ENCODE measurements at places on chromosomes 7 and 10. TPM values are rescaled to one million over a fixed set of nuclear protein-coding genes. Genes with fewer than 3 reads are reported as not detected.
A peak's percentile ranks its signal among the peaks of the same experiment; 100 is the strongest.

Gene AKR1C8
- total RNA-seq = not detected

Gene TMEM196
- total RNA-seq = not detected

Gene FAM3C
- 33.7 TPM for total RNA-seq

Gene CRYGN
- total RNA-seq = 4.4 TPM

Gene ZNF804B
- not detected for total RNA-seq

Gene RABGEF1
- 37.8 TPM for total RNA-seq

Gene MRC1
- total RNA-seq = 14.1 TPM

Gene SGMS1
- 65.7 TPM for total RNA-seq

Gene UNCX
- not detected for total RNA-seq

Gene C10orf71
- 0.08 TPM for total RNA-seq

Gene ZNF655
- 191 TPM for total RNA-seq

Gene SCART1
- total RNA-seq = 0.27 TPM

GRCh38 chr10:21600804-21601433, 66.9 kb downstream of the MLLT10 start:
- no peak for ATAC-seq

GRCh38 chr7:129836983-129837382, 115.8 kb downstream of the UBE2H start:
- no peak for ATAC-seq

- ATAC-seq = no peak
Observed at GRCh38 chr7:80736371-80737125, 98.1 kb downstream of the CD36 start.

GRCh38 chr10:34094961-34095360, 720.1 kb downstream of the PARD3 start:
- no peak for ATAC-seq

GRCh38 chr7:143384148-143384547, 3.0 kb downstream of the ZYX start:
- ATAC-seq = no peak

- no peak for ATAC-seq
Observed at GRCh38 chr7:116527521-116527920, 2.7 kb downstream of the CAV1 start.

DNA sequence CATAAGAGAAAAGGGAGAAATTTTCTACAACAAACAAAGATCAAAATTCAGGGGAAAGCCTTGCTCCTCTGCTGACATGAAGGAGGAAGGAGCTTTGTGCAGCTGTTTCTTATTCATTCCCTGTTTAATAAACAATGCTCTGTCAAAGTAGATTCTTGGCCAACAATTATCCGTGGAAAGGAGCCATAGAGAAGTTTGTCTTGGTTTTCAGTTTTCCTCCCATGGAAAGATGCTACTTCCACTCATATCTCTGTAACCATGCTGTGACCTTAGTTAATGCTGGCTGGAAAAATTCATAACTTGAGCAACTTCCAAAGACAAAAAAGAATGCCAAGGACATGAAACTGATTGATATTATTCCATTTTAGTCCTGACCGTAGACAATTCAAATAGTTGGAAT, 8.1 kb downstream of the DDC start:
- ATAC-seq = peak; percentile 73

DNA sequence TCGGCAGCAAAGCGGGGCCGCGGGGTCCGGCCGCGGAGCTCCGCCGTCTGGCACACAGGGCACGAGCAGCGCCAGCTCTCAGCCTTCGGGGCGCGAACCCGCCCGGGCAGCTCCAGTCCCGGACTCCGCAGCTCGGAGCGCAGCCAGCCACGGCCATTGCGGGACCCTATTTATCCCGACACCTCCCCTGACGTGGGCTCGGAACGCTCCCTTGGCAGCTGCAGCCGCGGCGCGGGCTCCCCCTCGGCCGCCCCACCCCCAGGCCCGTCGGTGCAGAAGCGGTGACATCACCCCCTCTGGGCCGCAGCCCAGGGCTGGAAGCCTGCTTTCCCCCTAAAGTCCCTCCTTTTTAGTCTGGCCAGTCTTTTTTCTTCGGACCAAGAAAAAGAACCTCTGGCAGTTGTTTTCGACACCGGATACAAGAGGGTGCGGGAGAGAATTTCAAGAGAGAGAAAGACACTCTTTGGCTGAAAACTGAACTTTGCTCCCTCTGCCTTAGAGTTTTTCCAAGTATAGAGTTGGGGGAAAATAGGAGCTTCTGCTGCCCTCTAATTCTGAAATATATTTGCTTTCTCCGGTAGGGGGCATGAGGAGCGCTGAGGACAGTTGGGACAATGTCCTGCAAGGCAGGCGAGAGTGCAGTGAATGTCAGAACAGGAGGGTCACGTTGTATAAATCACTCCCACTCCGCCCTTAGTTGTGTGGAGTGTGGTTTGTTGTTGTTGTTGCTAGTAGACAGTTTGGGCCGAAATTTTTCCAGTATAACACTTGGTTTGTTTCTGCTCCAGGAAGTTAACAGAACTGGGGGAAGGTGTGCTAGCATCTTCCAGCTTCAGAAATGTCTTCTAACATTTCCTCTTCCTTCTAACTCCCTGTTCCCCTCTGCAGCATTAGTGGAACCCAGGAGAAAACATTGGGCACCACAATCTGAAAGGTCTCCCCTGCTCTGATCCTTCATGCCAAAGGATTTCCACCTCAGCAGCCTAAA, at the start of gene SFRP4:
SFRP4 (minus strand) TSS at position 145 of the 988 bp plus-strand sequence. CDS start 280 bp downstream, outside the sequence.
- ATAC-seq = peak; percentile 82

GRCh38 chr10:17430647-17431355, 23.6 kb downstream of the ST8SIA6 start:
- peak; percentile 74 for ATAC-seq

- no peak for ATAC-seq
Observed at GRCh38 chr7:96953676-96954513, 51.5 kb upstream of the DLX6 start.

GRCh38 chr7:69269806-69270205, 328.5 kb upstream of the AUTS2 start:
- ATAC-seq = no peak

- ATAC-seq = no peak
Observed at GRCh38 chr10:17766731-17767130, 14.7 kb downstream of the TMEM236 start.

- no peak for ATAC-seq
Observed at GRCh38 chr7:4434306-4434705, 247.8 kb upstream of the FOXK1 start.

- ATAC-seq = no peak
Observed at GRCh38 chr7:93030605-93031225, 87.1 kb downstream of the SAMD9 start.

GRCh38 chr7:37738321-37738720, 54.8 kb downstream of the GPR141 start:
- ATAC-seq = no peak

DNA sequence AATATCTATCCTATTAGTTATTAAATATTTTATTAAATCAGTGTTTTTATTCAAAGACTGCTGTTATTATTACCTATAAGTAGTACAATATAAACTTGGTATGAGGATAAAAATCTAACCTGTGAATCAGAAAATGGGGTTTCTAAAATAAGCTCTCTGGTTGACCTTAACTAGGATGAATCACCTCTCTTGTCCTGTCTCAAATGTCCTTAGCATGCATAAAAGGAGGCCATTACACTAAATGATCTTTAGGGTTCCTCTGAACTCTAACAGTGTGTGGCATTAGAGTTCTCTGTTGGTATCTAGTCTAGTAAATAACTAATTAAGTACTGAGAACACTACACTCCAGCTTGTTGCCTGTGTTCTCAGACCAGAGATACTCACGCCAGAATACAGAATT, 143.1 kb upstream of the LRRTM3 start:
- no peak for ATAC-seq

- no peak for ATAC-seq
Observed at GRCh38 chr7:135743907-135744731, 4.5 kb downstream of the FAM180A start.

- no peak for ATAC-seq
Observed at GRCh38 chr7:115133248-115133647, 211.4 kb downstream of the MDFIC start.

DNA sequence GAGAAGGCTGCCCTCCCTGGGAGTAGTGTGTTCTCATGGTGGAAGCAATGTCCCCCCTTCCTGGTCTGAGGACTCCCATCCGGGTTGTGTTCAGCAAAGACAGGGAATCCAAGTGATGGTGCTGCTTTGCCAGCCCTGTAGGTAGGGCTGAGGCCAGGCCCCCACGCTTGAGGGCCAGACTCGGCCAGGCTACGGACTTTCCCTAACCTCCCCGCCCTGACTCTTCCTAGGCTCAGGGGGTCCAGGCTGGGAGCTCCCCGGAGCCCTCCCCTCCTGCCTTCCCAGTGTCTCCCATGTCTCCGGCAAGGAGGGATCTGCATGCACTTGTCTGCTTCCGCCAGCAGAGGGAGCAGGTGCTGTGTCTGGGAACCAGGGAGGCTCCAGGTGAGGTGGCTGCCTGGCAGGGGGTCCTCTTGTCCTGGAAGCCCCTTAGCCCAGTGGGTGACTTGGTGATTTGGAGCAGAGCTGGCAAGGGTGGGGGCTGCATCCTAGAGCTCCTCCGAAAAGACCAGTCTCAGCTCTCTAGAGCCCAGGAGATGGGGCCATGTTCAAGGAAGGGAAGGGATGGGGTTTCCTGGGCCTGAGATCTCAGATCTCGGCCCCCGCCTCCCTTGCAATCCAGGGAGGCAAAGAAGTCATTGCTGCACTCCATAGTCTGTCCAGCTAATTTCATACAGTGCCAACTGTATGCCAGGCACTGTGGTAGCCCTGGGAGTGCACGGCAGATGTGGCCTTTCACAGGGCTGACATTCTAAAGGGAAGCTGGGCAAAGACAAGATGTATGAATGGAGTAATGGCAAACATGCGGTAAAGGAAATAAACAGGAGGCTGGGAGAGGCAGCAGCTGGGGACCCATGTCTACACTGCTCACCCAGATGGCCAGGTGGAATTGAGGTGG, 20.3 kb upstream of the SFRP5 start:
- peak; percentile 72 for ATAC-seq

GRCh38 chr10:794382-794956, 105.0 kb upstream of the DIP2C start:
- ATAC-seq = no peak

GRCh38 chr10:76885816-76886215, 751.8 kb downstream of the KCNMA1 start:
- no peak for ATAC-seq

DNA sequence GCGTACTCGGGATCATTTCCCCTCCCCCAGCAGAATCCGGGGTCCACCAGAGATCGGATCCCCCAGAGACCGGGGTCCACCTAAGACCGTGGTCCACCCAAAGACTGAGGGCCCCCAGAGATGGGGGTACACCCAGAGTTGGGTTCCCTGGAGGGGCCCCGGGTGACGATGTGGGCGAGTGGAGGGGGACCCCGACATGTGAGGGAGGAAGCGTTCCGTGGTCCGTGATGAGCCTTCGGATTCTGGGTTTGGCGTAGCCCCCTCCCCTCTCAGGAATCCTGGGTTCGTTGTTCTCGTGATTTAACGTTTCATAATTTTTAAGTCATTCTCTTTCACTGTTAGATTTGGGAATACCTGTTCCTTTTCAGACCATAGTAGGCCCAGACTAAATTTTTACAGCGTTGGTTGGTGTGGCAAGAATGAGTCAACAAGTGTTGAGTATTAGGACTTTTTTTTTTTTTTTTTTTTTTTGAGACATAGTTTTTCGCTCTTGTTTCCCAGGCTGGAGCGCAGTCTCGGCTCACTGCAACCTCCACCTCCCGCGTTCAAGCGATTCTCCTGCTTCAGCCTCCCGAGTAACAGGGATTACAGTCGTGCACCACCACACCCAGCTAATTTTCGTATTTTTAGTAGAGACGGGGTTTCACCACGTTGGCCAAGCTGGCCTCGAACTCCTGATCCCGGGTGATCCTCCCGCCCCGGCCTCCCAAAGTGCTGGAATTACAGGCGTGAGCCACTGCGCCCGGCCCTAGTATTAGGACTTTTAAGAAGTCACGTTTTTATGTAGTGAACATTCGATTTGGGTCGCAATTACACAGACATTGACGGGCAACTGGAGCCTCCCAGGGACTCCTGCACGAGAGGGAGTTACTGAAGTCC, 672 bp downstream of the GTPBP4 start:
- no peak for ATAC-seq

GRCh38 chr7:155372782-155373358, 75.2 kb downstream of the INSIG1 start:
- ATAC-seq = no peak

- no peak for ATAC-seq
Observed at GRCh38 chr10:133249094-133249780, 11.6 kb downstream of the VENTX start.

DNA sequence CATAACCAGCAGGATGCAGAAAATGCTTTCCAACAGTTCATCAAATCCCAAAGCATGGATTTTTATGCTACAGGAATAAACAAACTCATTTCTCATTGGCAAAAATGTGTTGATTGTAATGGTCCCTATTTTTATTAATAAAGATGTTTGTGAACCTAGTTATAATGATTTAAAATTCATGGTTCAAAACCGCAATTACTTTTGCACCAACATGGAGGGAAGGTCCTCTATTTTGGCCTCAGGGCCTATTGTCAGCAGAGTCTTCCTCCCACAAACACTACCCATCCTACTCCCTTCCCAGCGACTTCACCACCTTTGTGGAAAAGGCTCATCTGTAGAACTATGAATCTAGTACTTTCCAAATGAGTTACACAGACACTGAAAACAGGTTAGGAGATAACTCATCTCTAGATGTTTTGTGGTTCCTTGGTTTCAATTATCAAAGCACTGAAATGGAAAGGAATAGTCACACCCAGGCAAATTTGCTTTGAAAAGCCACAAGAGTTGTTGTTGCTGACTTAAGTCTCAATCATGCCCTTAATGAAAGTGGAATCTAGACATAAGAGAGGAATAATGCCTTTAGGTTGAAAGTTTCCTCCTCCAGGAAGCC, 59.4 kb upstream of the FRMD4A start:
- no peak for ATAC-seq

DNA sequence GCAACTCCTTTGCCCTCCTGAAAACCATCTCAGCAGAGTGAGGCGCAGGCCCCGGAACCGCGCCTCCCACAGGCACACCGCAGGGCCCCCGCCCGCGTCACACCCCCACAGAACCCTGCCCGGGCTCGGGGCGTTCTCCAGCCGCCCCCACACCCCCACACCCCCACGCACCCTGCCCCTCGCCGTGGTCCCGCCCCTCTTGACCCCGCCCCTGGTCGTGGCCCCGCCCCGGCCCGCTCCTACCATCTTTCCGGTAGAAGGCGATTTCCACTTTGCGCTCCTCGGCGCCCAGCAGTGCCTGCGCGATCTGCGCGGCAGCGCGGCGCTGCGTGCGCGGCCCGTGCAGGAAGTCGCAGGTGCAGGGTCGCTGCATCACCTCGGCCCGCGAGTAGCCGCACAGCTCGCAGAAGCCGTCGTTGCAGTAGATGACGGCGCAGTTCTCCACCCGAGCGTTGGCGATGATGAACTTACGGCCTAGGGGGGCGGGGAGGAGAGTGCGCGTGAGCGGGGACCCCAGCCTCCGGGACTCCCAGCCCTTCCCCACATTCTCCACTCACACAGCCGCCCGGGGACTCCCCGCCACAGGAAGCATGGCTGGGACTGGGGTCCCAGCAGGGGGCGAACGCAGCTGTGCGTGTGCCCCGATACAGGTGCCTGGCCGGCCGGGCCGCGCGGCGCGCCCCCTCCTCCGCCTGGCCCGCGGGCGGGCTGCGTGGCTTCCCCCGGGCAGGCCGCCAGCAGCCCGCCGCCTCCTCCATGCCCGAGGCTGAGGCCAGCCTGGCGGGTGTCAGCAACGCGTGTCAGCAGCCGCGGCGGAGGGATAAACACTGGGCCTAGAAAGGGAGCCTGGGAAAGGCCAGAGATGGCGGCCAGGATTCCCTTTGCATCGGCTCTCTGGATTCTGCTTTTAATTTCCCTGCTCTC, 3.4 kb downstream of the KCNH2 start:
- no peak for ATAC-seq

- ATAC-seq = no peak
Observed at GRCh38 chr10:43318976-43319960, 52.2 kb upstream of the FXYD4 start.

- ATAC-seq = no peak
Observed at GRCh38 chr7:92988941-92989545, 128.7 kb downstream of the SAMD9 start.
